Kidney (tissue), 22 donors: ENCODE measurements at places on chromosomes 7 and 10. TPM values are rescaled to one million over a fixed set of nuclear protein-coding genes. Genes with fewer than 3 reads are reported as not detected.

DNA sequence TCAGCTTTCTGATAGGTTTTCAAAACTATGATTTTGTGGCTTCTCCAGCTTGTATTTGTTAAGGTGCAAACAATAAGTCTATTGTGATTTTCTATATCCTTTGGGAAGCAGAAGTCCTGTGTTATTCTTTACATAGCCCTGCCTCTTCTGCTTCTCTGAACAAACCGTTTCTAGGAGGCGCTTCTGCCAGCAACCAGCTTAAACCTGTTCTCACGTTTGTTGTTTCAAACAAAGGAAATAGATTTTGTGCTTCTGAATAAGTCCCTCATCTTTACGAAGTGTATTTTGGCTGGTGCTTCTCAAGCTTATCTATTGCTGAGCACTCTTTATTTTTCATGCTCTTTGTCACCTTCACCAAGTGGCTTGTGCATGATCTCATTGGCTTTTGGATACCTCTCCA is 61.0 kb downstream of the VTI1A start:
- no peak for DNase-seq
- H3K4me1 ChIP-seq = no peaks in the 10 kb centered on the region
- no peak overlapping the region for H3K27ac ChIP-seq
- H3K36me3 ChIP-seq = no peaks in the 10 kb centered on the region
- no peaks in the 10 kb centered on the region for H3K27me3 ChIP-seq

- no peaks in the 10 kb centered on the region for H3K36me3 ChIP-seq
- H3K4me3 ChIP-seq = no peak overlapping the region
Measured at GRCh38 chr7:85101347-85101746, 85.5 kb downstream of the SEMA3D start.

CTBP2 gene
- 111 TPM for total RNA-seq

GRCh38 chr10:683448-684071 is 5.9 kb downstream of the DIP2C start:
- peaks cover 41% of the 10 kb centered on the region for H3K4me1 ChIP-seq
- peak overlapping the region; percentile 43 for H3K27ac ChIP-seq
- no peak for DNase-seq
- H3K36me3 ChIP-seq = no peaks in the 10 kb centered on the region
- no peaks in the 10 kb centered on the region for H3K27me3 ChIP-seq

- H3K4me3 ChIP-seq = no peak overlapping the region
- no peaks in the 10 kb centered on the region for H3K27me3 ChIP-seq
- no peaks in the 10 kb centered on the region for H3K4me1 ChIP-seq
- H3K27ac ChIP-seq = no peak overlapping the region
Measured at GRCh38 chr10:27535317-27535716, 31.2 kb downstream of the RAB18 start.

GRCh38 chr7:33820206-33820605 is 85.1 kb upstream of the BMPER start:
- DNase-seq = no peak
- no peak overlapping the region for H3K4me3 ChIP-seq
- H3K27me3 ChIP-seq = no peaks in the 10 kb centered on the region
- no peaks in the 10 kb centered on the region for H3K4me1 ChIP-seq

DNA sequence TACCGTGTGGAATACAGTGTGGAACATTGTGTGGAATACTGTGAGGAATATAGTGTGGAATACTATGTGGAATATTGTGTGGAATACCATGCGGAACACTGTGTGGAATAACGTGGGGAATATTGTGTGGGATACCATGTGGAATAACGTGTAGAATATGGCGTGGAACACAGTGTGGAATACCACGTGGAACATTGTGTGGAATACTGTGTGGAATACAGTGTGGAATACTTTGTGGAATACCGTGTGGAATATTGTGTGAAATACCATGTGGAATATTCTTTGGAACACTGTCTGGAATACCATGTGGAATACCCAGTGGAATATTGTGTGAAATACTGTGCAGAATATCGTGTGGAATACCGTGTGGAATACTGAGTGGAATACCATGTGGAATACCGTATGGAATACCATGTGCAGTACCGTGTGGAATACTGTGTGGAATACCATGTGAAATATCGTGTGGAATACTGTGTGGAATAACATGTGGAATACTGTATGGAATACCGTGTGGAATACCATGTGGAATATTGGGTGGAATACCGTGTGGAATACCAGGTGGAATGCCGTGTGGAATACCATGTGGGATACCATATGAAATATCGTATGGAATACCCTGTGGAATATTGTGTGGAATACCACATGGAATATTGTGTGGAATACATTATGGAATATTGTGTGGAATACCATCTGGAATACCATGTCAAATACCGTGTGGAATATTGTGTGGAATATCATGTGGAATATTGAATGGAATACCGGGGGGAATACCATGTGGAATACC is 133.1 kb upstream of the CHST15 start:
- DNase-seq = no peak
- no peak overlapping the region for H3K4me3 ChIP-seq
- H3K27me3 ChIP-seq = no peaks in the 10 kb centered on the region
- H3K27ac ChIP-seq = no peak overlapping the region
- H3K4me1 ChIP-seq = peaks cover 5% of the 10 kb centered on the region

GRCh38 chr7:27251652-27252590 is 9.3 kb downstream of the EVX1 start:
- H3K27ac ChIP-seq = no peak overlapping the region
- DNase-seq = no peak
- H3K4me1 ChIP-seq = no peaks in the 10 kb centered on the region
- no peak overlapping the region for H3K4me3 ChIP-seq

RET gene
- total RNA-seq = 3.1 TPM

IPMK gene
- total RNA-seq = 5.0 TPM

DNA sequence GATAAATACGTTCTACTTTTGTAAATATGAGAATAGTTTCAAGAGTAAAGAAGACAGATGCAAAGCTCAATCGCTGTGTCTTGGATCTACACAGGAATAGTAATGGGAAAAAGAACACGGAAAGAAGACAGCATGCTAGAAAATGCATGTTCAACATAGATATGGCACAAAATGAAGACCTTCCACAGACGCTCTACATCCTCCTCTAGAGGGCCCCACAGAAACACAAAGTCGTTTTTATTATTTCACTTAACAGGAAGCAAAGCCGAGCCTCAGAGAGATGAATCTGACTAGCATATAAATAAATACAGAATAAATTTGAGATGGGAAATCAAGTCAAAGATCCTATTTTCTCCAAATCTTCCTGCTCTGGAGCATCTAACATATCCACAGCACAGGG is 292.6 kb downstream of the PARD3 start:
- H3K4me1 ChIP-seq = peaks cover 3% of the 10 kb centered on the region
- no peaks in the 10 kb centered on the region for H3K36me3 ChIP-seq
- no peaks in the 10 kb centered on the region for H3K27me3 ChIP-seq

DNA sequence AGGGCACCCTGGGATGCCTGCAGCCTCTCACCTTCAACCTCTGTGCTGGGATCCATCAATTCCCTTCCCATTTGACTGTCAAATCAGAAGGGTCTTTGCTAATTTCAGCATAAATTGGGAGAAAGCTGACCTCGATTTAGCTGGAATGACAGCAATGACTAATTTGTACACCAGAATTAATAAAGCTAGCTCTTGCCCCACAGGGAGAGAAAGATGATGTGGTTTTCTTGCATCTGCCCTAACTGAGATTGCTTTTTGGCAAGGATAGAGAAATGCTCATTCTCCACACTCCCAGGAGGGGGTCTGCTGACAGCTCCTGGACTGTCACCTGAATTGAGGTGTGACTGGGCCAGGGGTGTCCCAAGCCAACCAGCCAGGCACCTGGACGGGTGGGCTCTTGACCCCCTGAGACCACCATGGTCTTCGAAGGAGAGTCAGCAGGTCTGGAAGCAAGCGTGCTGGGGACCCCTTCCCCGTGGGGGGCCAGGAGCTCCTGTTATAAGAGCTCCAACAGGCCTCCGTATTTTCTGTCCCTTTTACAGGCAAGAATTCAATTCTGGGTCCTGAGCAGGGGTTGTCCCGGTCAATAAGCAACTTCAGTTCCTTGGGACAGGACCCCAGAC is 42.1 kb downstream of the RBM17 start:
- H3K27ac ChIP-seq = no peak overlapping the region
- no peaks in the 10 kb centered on the region for H3K4me1 ChIP-seq
- no peak overlapping the region for H3K4me3 ChIP-seq
- DNase-seq = no peak
- H3K36me3 ChIP-seq = no peaks in the 10 kb centered on the region

DNA sequence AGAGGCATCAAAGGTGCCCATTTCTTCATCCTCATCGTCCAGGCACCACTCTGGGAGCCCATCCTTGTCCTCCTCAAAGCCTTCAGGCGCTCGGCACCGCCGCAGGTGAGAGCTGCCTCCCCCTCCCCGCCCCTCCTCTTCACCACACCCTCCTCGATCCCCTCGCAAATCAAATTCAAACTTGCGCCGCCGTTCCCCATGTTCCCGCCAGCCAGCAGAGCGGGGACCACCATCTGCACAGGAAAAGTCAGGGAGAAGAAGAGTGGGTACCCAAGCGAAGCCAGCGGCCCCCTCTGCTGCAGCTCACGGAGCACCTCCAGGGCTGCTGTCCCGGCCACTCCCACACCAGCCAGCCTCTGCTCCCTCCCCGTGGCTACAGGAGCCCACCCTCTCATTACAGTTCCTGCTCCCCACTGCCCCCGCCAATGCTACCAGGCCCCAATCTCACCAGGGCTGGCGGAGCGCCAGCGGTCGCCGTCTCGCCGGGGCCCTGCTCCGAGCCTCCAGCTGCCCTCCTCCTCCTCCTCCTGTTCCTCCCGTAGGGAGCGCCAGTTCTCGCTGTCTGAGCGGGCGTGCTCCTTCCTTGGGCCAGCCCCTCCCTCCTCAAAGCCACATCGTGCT is 7.7 kb downstream of the GIGYF1 start:
- H3K27me3 ChIP-seq = no peaks in the 10 kb centered on the region
- no peak overlapping the region for H3K27ac ChIP-seq
- no peak for DNase-seq
- H3K36me3 ChIP-seq = peaks cover 12% of the 10 kb centered on the region
- H3K4me3 ChIP-seq = no peak overlapping the region
- no peaks in the 10 kb centered on the region for H3K4me1 ChIP-seq

- no peak overlapping the region for H3K4me3 ChIP-seq
- DNase-seq = no peak
Measured at GRCh38 chr10:92742331-92743228, 52.8 kb downstream of the HHEX start.

DNA sequence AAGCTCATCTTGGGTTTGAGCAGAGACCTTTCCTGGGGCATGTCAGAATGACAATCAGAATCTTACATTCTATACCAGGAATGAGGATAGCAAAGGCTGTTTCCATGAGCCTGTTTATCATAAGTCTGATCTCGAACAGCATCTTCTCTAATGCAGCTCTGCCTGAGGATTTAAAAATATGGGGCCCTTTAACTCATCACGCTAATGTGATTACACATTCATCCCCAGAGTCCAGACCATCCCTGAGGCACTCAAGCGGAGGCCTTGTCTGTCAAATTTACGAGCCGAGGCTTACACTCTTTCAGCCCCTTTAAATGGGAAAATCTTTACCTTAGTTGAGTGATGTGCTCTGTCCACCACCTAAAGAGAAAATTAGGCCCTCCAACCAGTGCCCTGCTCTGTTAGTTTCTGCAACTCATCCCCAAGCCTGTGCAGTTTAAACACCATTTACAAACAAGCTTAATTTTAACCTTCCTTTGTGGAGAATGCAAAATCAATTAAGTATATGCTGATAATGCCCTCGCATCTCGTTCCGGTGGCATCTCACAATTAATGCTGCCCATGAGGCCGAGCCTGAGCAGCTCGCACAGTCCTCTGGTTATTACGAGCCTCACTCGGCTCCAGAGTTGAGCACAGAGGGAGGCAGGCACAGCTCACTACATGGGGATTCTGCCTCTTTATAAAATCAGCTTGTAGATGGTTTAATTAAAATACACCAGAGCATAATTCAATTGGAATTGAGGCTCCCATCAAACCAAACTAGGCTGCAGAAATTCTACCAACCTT is 16.0 kb downstream of the CHST15 start:
- H3K27ac ChIP-seq = no peak overlapping the region
- peaks cover 5% of the 10 kb centered on the region for H3K4me1 ChIP-seq
- peak; percentile 84 for DNase-seq

FAM25G gene
- not detected for total RNA-seq

DNA sequence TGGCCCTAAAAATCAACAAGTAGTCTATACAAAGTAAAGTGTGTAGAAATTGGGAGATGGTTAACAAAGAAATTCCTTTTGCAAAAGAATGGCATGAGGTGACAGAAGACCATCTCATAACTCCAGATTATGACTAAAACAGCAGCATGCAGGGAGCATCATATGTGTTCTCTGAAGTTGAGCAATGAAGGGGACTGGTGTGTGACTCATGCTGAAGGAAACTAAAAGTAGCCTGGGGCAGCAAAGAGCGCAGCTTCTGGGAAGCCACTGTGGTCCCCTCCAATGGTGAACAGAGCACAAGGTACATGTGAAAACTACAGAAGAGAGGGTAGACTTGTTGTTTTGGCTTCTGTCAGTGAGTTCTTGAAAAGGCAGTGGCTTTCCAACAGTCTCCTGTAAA is 133.4 kb downstream of the MACC1 start:
- no peak for DNase-seq
- H3K36me3 ChIP-seq = no peaks in the 10 kb centered on the region
- H3K27me3 ChIP-seq = no peaks in the 10 kb centered on the region
- no peak overlapping the region for H3K27ac ChIP-seq
